ENCODE measurements at places on chromosomes 12 and 14. TPM values are rescaled to one million over a fixed set of nuclear protein-coding genes. Genes with fewer than 3 reads are reported as not detected.

DNA sequence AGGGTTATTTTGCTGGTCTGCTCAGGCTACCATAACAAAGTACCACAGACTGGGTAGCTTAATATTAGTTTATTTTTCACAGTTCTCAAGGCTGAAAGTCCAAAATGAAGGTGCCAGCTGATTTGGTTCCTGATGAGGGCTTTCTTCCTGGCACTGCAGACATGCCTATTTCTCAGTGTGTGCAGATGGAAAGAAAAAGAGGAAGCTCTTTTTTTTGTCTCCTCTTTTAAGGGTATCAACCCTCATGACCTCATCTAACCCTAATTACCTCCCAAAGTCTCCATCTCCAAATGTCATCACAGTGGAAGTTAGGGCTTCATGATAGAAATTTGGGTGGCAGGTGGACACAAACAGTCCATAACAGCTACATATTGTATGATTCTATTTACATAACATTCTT, 25.0 kb upstream of the POLR3B start:
- ATAC-seq: no peak

DNA sequence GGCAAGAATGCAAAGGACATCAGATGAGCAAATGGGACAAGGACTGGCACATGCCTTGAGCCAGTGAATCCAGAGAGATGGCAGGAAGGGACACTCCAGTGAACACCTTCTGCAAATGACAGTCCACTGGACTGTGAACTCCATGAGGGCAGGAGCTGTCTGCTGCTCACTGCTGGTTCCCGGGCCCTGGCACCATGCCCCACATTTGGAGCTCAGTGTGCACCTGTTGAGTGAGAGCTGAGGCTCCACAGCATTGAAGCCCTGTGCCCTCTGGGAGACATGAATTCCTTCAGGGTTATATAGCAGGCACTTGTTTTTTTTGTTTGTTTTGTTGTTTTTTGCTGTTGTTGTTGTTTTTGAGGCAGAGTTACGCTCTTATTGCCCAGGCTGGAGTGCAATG, 13.1 kb downstream of the PRIMA1 start:
- no peak for ATAC-seq

GRCh38 chr14:36784541-36784940, 122.9 kb downstream of the PAX9 start:
- no peak for ATAC-seq

Gene FOXG1
- total RNA-seq: 1.8 TPM

Gene GPD1
- total RNA-seq: 1.9 TPM
